Activated CD4-positive, alpha-beta memory T cell treated with anti-CD3 and anti-CD28 coated beads for 36 hours (primary cell): ENCODE measurements at places on chromosomes 7 and 10. TPM values are rescaled to one million over a fixed set of nuclear protein-coding genes. Genes with fewer than 3 reads are reported as not detected.

- no peak for DNase-seq
Measured at GRCh38 chr7:27560706-27561235, 101.9 kb downstream of the HIBADH start.

- DNase-seq: no peak
Measured at GRCh38 chr7:68288144-68288593, 1291.5 kb downstream of the TYW1 start.

DNA sequence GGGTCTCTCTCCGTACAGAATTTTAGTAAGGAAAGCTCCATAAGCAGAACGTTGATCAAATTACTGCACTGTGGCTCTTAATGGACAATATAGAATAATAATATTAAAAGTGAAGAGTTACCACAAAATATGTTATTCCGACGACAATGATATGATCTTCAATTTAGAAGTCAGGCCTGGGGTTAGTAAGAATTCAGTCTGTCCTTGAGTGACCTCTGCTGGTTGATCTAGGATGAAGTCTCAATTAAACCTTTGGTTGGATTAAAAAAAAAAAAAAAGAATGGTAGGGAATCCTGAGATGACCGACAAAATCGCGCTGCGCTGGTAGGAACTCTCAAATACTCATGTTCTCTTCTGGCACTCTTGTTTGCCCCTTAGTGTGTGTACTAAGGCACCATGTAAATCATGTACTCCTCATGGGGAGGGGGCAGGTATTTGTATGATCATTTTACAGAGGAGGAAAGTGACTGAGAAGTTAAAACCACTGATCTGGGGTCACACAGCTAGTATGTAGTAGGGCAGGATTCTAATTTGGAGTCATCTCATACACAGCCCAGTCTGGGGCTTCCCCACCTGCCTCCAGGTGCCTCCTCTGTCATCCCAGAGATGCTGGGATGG is 161.3 kb upstream of the NPVF start:
- no peak for DNase-seq

DNA sequence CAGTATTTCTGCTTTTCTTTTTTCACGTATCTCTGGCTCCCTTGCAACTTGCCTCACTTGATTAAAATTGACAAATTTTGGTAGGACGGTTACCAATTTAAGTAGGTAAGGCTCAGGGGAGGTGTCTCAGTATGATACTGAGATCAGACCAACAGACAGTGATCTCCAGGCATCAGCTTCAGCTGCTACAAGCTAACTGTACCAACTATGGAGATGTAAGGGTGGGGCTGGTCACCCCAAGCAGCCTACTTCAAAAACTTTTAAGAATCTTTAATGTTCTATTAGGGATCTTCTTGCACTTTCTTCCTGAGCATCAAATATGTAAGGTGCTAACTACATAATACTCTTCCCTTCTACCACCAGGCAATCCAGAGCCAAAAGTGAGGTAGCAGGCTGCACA is 26.9 kb downstream of the SLC35B4 start:
- DNase-seq: no peak

DNA sequence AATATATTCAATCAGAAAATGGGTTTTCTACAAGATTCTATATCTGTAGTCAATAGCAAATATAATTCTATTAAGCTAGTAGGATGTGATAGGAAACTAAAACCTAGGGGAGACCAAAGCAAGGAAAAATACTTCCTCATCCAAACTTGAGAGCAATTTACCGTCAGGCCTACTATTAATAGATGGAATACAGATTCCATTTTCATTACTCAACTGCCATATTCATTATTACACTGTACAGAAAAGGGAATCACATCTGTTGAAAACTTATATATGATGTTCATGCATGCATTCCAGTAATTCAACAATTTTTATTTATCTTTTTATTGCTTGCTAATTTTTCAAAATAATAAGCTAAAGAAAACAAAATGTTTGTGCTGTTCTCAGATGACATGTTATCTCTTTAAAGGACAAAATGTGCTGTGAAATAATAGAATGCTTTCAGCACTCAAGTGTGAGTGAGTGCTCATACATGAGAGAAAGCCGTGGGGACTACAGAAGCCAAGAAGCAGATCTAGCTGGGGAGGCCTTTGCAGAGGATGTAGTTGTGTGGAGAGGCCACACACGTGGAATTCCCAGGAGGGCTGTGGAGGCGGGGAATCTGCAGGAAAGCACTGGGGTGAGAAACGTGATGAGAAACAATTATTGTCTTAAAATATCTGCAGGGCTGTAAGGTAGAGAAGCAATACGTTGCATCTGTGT is 110.0 kb downstream of the EGFR start:
- DNase-seq: no peak

The TAS2R4 gene
- total RNA-seq: 0.56 TPM

DNA sequence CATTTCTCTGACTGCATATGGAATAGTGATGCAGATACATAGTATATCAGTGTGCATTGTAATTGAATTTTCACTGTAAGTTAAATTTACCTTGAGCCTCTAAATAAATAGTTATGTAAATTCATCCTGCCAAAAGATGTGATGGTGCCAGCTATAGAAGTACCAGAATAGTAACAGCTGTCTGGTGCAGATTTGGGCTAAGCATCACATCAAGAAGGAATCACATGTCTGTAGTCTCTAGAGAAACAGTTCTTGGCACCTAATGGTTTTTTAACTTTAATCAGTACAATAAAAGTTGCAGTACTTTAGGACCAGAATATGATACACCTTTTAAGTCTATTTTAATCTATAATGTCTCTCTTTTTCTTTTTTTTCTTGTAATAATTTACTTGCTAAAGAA is 17.4 kb downstream of the PLEKHA1 start:
- DNase-seq: no peak

DNA sequence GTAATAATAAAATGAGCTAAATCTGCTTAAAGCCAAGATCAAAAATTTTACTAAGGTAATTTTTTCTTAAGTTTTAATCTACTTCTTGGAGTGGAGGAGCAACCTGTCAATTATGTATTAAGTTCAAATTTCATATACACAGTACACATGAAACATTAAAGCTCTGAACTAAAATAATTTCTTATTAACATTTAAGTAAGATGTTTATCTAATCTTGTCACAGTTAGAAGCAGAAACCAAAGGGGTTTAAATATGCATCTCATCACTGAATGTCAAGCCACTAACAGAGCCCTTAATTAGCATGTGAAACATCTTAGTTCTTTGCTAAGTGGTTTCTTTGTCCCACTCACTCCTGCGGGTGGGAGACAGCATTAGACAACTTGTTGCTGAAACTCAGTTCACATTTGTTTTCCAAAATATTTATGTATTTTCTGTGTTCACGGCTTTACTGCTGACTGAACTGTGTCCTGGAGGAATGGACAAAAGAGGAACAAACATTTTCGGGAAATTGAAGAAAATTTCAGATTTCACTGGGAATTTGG is 130.9 kb upstream of the MBL2 start:
- DNase-seq: no peak

- DNase-seq: no peak
Measured at GRCh38 chr7:3239291-3239691, 61.8 kb upstream of the SDK1 start.

DNA sequence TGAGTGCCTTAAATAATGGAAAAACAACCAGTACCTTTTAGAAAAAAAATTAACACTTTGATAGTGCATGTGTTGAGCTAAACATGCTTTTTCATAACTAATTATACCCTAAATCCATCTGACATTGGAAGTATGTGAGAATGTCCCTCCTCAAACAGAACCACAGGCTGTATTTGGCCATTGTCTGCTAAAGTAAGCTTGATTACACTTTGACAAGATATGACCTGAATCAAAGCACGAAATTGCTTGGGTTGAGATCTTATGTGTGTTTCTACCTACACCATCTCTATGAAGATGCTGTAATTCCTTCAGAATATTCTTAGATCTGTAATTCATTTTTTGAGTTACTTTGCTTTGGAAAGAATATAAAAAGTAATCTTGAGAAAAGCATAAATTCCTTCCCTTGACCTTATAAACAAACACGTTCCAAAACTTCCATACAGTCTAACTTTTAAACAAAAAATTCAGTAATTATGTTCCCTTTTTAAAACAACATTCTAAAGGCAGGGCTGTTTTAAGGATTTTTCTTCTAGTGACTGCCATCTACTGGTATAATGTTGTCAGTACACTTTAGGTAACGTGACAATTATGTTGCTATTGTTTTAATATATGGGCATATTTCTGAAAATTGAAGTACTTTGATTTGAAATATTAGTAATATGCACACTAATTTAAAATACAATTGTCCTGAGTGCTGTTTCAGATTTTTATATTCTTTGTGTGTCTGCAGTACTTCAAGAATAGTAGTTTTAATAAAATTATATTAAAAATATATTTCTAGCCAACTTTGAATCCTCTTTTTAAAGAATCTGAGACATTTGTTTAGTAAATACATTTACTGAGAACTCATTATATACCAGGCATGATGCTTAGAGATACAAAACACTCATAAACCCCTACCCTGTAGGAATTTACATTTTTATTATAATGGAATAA is 20.9 kb downstream of the CD36 start:
- DNase-seq: no peak

DNA sequence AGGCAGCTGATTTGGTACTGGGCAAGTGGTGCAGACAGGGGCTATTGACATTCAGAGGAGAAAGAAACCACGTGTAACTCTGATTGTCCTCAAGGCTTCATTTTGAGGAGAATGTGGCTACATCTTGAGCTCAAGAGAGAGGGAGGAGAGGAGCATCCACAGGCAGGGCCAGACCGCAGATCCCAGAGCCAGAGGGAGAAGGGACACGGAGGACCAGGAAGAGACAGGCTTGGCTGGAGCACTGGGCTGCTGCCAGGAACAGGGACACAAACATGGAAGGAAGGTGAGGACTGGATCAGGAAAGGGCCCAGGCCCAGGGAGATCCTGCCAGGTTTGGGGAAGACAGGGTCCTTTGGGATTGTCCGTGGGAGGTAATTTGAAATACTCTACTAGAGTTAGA is 158.3 kb downstream of the GPAM start:
- DNase-seq: no peak

The CTAGE6 gene
- total RNA-seq: 1.9 TPM

- DNase-seq: no peak
Measured at GRCh38 chr10:123891144-123892071, at the start of gene CPXM2. CPXM2 (minus strand) TSS chr10:123891807; CDS start chr10:123891659, 148 bp downstream.

GRCh38 chr7:120274899-120275298 is 1.9 kb downstream of the KCND2 start:
- no peak for DNase-seq

DNA sequence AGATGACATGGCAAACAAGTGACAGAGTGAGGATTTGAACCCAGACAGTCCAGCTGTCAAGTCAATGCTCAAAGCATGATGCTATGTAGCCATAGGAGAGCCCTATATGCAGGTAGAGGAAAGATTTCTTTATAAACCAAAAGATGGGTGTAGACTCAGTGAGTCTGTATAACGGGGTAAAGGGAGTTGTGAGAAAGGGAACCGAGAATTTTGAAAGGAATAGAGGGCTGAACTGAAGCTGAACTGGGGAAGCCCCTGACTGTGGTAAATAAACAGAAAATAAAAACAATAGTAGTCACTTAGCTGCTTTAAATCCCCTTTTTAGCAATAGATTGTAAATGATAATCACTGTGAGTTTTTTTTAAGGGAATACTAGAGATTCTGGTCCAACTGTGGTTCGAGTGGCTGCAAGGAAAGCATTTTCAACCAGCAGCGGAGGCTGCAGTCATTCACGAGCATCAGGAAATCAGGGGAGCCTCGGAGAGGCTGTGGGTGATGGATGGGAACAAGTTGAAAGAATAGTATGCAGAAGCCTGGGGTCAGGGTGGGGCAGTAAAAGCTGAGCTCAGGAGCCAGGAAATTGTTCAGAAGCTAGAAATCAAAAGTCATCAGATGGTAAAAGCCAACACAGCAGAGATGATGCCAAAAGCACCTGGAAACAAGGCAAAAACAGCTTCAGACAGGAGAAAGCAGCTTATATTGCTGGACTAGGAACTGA is 393.5 kb downstream of the GFRA1 start:
- DNase-seq: no peak

The MYPN gene
- total RNA-seq: not detected

The OR2A5 gene
- not detected for total RNA-seq

- no peak for DNase-seq
Measured at GRCh38 chr10:9254353-9254752, 1199.9 kb downstream of the GATA3 start.
